ENCODE measurements at places on chromosomes 5 and 9.

- DNase-seq, result no peak
Measured at GRCh38 chr9:75775966-75776691, 114.3 kb upstream of the PCSK5 start.

DNA sequence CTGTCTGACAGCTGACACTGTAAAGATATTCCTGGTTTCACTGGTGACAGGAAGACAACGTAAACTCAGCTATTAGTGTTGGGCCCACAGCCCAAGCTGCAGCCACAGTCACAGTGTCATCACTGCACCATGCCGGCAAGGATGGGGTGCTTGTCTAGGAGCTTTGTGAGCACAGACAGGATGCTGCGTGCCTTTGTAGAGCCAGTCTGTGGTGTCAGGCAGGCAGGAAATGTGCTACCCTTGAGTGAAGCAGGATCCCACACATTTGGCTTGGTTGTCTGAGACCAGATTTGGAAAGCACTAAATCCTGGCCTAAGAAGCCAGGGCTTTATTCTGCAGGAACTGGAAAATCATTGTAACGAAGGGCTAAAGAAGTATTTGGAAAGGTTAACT lies 121.6 kb upstream of the ADAMTS16 start:
- no peak for DNase-seq

DNA sequence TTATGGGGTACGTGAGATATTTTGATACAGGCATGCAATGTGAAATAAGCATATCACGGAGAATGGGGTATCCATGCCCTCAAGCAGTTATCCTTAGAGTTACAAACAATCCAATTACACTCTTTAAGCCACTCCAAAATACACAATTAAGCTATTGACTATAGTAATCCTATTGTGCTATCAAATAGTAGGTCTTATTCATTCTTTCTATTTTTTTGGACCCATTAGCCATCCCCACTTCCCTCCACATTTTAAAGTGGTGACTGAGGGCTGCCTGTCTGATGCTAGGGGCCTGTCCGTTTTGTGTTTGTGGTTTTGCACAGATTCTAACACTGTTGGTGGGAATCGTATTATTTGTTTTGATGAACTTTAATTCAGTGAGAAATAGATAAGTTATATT lies 129.7 kb upstream of the DHFR start:
- DNase-seq, result no peak

GRCh38 chr5:132026516-132027008 lies 15.1 kb upstream of the ACSL6 start:
- no peak for DNase-seq

DNA sequence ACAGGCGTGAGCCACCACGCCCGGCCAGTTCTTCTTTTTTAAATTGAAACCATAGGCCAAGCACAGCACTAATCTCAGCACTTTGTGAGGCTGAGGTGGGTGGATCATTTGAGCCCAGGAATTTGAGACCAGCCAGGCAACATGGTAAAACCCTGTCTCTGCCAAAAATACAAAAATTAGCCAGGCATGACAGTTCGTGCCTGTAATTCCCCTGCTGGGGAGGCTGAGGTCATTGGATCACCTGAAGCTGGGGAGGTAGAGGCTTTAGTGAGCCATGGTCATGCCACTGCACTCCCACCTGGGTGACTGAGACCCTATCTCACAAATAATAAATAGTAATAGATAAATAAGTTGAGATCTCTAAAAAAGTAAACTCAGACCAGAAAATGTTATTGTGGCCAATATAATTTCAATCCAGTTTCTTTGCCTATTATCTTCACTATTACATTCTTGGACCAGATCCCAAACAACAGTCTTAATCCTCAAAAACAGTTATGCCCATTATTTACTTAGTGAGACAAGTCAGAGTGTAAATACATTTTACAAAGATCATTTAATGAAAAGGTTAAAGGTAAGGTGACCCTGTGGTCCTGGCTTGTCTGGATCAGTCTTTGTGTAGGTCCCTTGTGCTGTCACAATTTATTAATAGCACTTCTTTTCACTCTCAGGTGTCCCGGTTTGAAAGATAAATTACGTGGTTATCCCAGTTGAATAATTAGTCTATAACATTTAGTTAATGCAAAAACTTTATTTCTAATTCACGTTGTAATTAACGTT lies 53.6 kb downstream of the RAB24 start:
- no peak for DNase-seq

GRCh38 chr5:1048861-1049838 lies 40.5 kb downstream of the NKD2 start:
- DNase-seq, result no peak

DNA sequence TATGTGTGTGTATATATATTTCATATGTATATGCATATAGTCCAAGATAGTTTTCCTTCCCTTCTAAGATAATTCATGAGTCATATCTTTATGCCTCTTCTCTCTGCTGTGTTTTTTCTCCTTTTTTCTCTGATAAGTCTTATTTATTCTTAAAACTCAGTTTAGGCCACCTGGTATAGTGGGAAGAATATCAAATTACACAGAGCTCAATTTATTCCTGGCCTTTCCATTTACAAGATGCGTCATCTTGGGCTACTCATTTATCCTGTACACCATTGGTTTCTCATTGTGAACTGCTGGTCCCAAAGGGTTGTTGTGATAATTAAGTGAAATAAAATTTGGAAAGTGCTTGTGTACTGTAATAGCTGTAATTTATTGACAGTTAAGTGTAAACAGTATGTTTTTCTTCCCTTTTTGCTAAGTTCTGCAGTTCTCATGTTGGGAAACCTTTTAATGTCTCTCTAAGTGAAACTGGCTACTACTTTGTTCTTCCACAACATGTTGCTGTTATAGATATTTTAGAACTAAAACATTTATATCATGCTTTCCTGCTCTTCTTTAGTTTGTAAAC lies 19.4 kb downstream of the CCDC171 start:
- no peak for DNase-seq

- DNase-seq, result peak; percentile 92
Measured at GRCh38 chr5:78908173-78909061, 76.7 kb downstream of the ARSB start.

DNA sequence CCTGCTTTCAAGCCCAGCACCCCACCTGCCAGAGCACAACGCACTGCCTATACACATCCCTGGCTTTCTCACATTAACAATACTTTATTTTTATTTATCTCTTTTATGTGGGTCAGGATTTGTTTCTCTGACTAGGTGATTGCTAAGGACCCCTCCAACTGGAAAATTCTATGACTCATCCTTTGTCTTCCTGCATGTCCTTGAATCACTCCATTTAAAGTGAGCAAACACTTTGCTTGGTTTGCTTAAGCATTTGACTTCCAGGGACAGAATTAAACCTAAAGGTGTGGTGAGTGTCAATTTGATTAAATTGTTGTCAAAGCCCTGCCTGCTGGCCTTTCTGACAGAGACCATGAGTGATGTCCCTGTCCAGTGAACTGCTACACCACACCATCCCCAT lies 536.5 kb upstream of the BRINP1 start:
- DNase-seq, result no peak

- no peak for DNase-seq
Measured at GRCh38 chr5:121833617-121834016, 18.1 kb upstream of the FTMT start.

DNA sequence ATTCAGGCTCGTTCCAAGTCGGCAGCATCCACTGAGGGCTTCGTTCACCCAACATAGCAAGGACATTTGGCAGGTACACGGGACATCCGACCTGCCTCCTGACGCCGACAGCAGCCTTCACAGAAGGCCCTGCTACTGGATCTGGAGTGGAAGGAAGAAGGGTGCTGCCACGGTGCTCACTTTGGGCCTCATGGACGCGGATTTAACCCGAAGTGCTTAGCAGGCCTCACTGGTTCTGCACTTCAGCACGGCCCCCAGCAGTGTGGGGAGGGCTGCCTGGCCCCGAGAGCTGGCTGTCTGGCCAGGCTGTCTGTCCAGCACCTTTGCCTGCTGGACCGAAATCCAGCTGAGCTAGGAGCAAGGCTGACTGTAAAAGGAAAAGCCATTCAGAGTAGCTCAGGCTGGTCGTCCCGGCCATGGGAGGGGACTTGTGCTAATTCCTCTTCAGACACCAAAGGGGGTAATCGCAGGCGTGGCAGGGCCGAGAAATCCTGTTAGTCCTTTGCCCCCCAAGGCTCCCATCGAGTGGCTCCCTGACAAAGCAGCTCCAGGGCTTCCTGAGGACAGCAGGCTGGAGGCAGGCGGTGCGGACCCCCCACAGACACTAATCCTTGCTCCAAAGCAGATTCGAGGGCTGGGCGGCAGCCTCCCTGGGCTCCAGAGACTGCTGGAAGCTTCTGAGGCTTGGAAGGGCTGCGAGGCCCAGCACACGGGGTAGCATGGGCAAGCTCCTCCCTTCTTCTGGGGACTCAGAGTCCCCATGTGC lies 11.1 kb upstream of the RXRA start:
- DNase-seq, result no peak

GRCh38 chr5:87665166-87665565 lies 252.4 kb upstream of the CCNH start:
- DNase-seq, result no peak

GRCh38 chr5:53425687-53426511 lies 54.5 kb upstream of the FST start:
- DNase-seq, result peak; percentile 75

GRCh38 chr5:56585461-56585860 lies 229.9 kb upstream of the MAP3K1 start:
- DNase-seq, result no peak

- peak; percentile 15 for DNase-seq
Measured at GRCh38 chr5:78540335-78541085, 108.1 kb downstream of the LHFPL2 start.

- DNase-seq, result no peak
Measured at GRCh38 chr5:59937633-59938032, 44.1 kb upstream of the PDE4D start.

DNA sequence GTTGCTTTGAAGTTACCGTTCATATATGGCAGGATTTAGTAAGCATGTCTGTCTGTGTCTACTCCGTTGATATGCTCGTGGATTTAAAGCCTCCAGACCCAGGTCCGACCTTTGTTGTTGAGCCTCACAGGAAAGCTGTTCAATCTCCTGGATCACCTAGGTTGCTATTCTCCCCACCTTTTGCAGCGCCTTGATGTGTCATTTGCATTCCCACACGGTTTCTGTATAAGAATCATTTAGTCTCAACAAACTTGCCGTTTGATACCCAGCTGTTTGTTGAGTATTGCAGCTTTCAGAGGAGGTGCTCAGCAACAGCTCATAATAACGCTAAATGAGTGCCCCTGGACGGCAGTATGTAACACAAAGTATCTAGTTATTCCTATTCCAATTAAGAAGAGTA lies 1.2 kb upstream of the ADGRV1 start:
- no peak for DNase-seq

Data from KBM-7 (cell line).